ENCODE measurements at places on chromosomes 13 and 19.

DNA sequence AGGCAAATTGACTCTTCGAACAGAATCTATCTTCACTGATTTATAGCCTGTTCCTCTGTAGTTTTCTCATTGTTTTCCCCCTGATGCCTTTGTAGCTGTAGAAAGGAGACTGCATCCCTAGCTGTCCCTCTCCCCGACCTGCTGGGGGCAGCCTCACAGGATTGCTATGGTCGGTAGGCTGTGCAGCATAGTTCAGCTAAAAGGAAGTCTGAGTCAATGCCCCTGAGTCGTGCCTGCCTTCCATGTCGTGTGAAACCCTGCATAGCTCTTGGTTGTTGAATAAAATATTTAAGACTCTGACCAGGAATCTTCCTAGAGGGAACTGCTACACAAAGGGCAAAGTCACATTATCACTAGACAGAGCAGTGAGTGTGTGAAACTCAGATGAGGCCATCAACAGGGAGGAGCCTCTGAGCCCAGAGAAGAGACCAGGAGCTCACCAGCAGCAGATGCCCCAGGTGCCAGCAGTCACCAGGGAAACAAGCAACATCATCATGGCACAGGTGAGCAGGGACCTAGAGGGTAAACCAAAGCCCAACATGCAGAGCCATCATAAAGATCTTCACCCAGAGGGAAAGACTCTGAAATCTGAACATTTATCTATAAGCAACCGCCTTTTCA is 108.4 kb upstream of the NBEA start:
- no peak for DNase-seq

DNA sequence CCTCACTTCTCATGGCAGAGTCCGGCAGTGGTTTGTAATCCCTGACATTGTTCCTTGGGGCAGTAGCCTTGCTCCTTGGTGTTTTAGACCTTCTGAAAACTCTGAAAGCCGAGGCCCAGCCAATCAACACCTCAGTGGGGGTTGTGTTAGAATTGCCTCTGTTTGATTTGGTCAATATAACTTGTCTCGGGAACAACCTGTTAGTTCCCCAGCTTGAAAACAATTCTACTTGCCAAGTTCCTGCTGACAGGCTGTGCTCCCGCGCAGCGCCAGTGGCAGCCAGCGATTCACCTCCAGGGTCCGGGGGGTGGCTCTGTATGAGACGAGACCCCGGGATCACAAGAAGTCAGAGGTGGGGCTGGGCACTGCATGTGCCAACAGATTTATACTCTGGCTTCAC is 81.4 kb upstream of the MEDAG start:
- DNase-seq = no peak

DNA sequence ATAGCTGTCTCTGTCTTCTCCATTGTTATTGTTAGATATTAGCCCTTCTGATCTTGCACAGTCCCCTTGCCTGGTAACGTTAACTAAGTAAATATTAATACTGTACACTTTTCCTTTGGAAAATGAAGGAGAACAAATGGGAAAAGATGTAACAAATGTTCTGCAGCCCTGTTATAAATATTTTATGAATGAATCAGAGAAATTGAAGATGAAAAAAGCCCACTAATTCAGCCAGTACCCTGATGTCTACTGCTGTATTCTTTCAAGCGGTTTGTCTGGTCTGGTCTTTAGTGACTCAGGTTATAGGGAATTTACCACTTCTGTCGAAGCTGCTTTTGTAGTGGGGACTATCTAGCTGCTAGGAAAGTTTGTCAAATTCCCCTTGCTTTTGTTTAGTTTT is 121.0 kb downstream of the COG6 start:
- DNase-seq = no peak

DNA sequence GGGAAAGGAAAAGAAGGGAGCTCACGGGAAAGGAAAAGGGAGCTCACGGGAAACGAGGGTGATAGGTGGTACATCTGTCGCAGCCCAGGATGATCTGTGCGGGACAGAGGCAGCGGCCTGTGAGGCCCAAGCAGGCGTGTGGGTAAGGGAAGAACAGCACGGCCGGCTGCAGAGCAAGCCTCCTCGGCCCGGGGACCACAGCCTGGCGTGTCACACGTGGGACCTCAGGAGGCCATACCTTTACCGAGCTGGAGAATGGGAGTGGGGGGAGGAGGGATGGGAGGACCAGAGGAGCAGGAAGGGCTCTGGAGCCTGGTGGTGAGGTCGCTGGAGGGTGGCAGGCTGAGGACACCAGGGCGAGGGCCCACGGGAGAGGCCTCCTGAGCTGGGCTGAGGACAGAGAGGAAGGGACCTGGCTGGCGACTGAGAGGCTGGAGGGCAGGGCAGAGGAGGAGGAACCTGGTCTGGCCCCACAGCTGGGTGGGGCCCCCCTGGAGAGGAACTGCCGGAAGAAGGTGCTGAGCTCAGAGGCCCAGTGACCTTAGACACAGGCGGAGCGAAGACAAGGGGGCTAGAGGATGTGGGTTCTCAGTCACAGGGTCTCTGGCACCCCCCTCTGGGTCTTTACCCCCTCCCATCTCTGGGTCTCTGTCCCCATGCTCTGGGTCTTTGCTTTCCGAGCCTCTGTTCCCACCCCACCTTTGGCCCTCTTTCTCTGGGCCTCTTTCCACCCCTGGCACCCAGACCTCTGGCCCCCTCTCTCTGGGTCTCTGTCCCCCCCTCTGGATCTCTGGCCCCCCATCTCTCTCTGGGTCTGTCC is 2.9 kb upstream of the FTL start:
- no peak for DNase-seq

DNA sequence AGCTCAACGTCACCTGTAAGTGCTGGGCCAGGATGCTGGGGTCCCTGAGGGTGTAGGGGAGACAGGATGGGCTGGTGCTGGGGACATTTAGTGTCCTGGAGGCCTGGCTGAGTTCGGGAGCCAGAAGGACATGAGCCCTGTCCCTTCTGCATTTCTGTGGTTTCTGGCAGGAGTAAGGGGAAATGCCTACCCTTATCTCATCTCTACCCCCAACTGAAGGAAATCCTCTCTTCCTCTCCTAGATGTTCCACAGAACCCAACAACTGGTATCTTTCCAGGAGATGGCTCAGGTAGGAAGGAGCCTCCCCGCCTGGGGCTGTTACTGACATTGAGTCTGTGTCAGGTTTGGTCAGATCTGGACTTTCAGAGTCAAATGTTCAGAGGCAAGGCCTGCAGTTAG is 1.2 kb downstream of the CD33 start:
- no peak for DNase-seq

- no peak for DNase-seq
Observed at GRCh38 chr13:100542826-100543156, 45.8 kb downstream of the GGACT start.

DNA sequence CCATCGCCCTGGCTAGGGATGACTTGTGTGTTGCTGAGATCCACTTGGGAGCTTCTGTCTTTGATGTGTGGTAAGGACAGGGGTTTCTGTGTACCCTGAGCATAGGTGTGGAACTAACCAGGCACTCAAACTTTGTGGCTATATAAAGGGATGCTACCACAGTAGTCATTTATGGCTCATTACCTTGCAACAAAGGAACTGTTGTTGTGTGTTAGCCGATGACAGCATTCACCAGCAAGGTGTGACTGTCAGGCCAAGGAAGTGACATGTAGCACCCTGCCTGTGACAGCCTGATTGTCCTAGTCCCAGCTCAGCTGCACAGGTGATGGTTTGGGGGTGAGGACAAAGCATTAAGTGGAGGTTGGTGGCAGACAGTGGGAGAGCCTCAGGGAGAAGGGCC is 73.6 kb downstream of the COG3 start:
- no peak for DNase-seq

DNA sequence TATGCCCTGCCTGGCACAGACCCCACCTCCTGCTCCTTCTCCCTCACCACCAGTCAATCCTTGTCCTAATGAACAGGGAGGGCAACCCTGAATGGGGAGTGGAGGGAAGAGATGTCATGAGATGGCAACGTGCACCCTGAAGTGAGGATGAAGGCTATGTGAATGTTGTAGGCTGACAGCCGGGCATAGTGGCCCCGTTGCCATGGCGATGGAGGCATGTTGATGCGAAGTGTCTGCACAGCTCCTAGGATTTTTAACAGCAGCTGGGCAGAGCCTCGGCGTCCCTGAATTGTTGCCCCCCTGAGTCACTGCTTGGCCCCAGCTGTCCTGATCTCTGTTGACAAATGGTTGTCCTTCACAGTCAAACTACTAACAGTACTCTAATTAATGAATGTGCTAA is 4.8 kb upstream of the ALOX5AP start:
- DNase-seq = no peak

- DNase-seq = no peak
Observed at GRCh38 chr19:15317392-15318071, 14.8 kb downstream of the BRD4 start.

DNA sequence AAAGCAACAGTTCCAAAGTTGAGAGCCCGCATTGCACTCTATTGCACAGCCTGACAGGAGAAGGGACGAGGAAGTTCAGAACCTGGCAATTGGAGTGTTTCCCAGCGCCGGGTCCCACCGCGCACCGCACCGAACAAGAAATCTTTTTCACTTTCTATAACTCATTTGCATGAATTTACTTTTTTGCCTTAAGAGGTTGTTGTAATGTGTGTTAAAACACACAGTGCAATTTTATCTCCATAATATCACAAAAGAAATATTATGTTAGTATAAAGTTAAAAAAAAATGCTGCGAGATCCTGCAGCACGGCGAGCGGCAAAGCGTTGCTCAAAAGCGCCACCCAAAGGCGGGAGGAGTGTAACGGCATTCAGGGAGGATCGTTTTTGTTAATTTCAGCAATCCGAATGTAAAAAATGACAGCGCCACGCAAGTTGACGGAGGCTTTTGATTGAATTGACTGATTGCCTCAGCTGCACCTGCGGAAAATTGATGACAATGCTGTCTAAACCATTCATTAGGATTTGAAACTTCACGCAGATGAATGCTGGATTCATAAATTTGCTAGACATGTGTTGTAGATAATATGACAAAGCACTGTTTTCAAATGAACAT is 303.6 kb upstream of the ZNF507 start:
- no peak for DNase-seq

- no peak for DNase-seq
Observed at GRCh38 chr13:93108111-93108601, 118.5 kb upstream of the GPC6 start.

DNA sequence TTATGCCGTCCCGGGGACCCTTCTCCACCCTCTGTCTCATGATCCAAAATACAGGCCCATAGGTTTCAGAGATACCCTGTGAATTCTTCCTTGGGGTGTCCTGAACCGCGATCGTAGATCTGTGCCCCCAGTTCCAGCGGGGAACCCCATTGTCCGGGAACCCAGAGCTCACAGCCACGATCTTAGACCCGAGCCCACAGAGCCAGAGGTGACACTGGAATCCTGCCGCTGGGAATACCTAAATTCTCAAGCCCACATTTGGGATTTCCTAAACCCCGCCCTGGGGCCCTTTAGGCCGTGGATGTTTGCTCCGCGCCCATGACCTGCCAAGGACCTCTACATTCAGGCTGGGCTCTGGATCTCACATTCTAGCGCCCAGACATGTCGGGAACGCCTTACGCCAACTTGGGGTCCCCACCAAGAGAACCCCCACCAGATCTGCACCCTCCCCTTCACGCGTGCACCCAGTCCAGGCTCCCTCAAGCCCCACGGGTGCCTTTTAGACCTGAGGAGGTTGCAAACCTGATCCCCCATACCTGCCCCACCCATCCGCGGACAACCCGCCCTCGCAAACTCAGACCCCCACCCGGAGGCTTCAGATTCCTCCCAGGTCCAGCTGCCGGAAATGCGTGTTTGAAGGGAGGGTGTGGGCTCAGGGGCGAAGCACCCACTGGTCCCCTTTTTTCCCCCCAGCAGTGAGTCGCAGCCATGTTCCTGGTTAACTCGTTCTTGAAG is 605 bp downstream of the CAPNS1 start:
- no peak for DNase-seq

DNA sequence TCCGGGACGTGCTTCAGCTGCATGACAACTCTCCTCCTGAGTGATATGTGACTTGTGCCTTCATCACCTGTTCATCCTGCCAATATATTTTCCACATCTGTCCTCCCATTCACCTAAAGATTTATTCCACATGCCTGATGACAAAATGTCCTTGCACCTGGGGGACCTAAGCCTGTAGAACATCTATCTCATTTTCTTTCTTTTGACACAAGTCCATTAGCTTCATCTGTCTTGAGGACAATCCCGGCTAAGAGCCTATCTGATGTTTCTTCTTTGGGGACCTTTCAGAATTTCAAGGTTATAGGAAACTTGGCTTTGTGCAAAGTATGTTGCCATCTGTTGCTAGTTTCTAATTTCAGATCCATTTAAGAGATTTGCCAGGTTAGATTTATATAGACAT is 41.1 kb downstream of the ITGBL1 start:
- DNase-seq = no peak

DNA sequence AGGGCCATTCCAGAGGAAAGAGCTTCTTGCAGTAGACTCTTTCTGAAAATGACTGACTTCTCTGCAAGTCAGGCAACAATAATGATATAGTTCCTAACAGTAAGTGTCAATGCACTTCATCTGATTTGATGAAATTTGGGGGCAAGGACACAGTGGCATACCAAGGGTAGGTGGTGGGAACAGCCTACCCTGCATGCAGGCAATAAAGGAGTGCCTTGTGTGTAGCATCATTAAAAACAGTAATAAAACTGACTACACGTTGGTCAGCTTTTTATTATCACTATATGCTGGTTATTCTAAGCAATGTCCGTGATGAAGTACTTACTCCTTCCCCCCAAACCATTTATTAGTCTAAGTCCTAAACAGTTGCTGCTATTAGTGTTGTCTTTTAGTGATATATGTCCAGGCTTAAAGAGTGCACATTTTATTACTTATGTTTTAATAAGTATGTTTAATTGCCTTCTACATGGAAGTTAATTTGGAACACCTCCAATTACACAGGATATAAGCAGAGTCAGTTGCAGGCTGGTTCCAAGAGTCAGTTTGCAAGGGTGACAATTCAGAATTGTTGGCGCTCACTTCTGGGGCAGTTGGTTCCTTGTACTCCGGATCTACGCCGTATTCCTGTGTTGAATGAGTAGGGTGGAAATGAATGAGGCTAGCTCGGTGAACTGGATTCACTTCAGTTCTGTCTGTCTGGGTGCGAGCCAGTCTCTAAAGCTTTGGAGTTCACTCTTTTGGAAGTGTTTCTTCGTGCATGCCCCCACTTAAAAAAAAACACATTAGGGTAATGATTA is 84.0 kb downstream of the RGCC start:
- no peak for DNase-seq

DNA sequence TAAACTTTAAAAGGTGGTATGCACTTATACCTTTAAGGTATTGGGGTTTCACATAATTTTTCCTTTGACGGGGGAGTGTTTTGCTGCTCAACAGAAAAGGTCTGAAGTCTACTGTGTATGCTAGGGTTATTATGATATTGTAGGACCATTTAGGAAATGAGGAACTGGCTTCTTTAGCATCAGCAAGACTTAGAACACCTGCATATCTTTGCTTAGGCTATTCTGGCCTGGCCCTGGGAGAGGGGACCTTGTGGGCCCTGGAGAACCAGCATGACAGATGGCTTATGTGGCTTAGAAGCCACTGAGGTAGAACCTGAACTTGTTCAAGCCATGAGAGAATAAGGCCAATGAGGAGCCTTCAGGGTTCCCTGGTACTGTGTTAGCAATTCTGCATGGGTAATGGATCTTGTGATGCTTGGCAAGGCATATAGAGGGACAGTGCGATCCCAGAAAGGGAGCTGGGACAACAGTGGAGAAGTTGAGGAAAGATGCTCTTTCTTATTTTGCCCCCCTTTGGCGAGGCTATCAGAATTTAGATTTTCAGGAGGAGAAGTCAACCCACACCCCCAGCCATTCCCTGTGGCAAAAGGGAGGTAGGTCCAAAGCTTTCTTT is 4.3 kb downstream of the RGCC start:
- DNase-seq = no peak

GRCh38 chr19:5696196-5697021 is 6.3 kb downstream of the RPL36 start:
- DNase-seq = no peak

GRCh38 chr13:33832872-33833271 is 14.9 kb downstream of the RFC3 start:
- DNase-seq = no peak
